ENCODE measurements at places on chromosomes 1 and 21.

DNA sequence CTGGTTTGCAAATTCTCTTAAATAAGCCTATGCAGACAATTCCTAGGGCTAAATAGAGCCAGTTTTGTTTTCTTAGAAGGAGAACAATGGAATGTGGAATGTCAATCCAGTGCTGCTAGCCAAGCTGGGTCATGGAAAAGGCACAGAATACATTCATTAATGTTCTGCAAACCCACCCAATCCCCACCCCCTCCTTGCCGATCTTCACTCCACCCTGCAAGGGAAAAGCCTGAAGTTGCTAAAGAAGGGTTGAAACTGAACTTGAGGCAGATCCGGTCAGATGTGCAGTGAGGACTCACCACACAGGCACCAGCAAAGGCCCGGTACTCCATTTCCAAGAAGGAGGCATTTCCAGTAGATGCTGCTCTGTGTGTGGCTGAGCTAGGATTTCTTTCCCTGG lies 179.6 kb downstream of the PLPP3 start:
- no peak for DNase-seq

GRCh38 chr1:196056966-196057365 lies 551.3 kb downstream of the KCNT2 start:
- peak; percentile 49 for DNase-seq

GRCh38 chr1:35488336-35488735 lies 68.9 kb downstream of the KIAA0319L start:
- no peak for DNase-seq

- DNase-seq, result no peak
These were observed 75.8 kb downstream of the CTH start for GRCh38 chr1:70486676-70487458.

DNA sequence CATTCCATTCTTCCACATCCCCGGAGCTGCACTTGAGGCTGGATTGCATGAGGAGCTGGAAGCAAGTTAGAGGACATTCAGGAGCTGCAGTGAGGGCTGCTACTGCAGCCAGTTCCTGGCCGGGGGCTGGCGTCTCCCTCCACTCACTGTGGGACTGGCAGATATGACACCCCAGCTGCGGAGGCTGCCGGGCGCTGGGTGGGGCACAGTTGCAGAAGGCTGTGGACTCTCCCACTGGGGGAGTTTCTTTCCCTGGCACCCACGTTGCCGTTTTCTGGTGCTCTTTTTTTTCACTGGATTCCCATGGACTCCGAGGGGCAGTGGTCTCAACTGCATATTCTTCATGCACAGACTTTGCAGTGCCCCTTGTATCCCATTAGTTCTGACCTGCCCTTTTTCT lies 351.1 kb upstream of the AJAP1 start:
- no peak for DNase-seq

DNA sequence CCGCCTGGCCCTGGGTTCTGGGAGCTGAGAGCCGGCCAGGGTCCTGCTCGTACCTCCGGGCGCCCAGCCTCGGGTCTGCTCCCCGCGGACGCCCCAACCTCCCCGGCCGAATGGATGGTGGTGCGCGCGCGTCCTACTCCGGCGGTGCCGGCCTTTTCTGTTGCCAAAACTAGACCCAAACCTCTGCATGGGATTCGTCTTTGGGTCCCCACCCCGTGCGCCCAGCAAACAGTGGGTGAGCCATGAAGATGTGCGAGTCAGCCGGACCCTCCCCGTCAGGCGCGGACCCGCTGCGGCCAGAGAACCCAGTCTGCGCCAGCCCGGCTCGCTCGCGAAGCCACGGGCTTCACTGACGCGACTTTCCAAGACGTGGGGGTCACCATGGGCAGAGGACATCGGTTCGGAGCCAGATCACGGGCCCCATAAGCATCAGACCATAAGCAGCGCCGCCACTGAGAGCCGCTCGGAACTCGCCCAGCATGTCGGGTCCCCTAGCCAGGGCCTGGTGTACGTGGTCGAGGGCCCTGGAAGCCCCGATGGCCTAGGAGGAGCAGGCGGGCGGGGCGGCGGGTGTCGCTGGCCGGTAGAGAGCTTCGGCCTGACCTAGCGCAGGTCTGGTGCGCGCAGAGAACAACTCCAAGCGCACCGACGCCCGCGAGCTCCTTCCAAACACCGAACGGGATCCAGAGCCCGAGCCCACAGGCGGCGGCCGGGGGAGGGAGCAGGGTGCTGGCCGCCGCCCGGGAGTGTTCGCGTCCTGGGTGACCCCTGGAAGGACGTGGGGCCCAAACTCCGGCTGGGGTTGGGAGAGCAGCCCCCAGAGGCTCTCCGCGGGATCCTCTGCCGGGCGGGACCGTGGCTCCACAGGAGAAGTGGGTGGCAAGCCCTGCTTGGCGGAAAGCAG lies 1.0 kb upstream of the TP73 start:
- peak; percentile 82 for DNase-seq

GRCh38 chr1:28371010-28371377 lies 1.5 kb downstream of the PHACTR4 start:
- DNase-seq, result no peak

GRCh38 chr1:157437296-157437695 lies 115.0 kb downstream of the FCRL5 start:
- no peak for DNase-seq

DNA sequence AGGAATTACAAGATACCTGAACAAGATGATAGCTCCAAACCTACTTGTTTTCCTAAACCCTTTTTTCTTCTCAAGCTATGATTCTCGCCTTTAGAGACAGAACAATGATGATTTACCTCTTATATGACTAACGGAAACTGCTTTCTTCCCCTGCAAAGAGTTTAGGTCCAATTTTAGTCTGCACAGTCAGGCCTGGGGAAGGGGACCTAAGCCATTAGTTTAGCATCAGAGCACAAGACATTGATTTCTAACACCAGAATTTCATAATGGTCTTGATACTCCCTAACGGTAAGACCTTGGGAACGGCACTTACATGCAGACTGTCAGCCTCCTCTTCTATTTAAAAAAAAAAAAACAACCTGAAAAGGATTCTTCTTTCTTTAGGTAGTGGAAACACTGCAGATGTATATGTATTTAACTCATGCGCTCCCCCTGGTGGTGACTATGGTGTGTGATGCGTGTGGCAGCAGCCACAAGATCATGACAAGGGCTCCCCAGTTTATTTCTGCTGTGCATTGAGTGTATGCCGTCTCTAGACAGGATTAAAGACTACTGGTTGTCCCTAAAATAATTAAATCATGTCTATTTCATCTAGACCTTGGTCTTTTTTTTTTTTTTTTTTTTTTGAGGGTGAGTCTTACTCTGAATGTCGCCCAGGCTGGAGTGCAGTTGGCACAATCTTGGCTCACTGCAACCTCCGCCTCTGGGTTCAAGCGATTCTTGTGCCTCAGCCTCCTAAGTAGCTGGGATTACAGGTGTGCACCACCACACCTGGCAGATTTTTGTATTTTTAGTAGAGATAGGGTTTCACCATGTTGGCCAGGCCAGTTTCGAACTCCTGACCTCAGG lies 37.3 kb upstream of the TMEM222 start:
- peak; percentile 90 for DNase-seq

DNA sequence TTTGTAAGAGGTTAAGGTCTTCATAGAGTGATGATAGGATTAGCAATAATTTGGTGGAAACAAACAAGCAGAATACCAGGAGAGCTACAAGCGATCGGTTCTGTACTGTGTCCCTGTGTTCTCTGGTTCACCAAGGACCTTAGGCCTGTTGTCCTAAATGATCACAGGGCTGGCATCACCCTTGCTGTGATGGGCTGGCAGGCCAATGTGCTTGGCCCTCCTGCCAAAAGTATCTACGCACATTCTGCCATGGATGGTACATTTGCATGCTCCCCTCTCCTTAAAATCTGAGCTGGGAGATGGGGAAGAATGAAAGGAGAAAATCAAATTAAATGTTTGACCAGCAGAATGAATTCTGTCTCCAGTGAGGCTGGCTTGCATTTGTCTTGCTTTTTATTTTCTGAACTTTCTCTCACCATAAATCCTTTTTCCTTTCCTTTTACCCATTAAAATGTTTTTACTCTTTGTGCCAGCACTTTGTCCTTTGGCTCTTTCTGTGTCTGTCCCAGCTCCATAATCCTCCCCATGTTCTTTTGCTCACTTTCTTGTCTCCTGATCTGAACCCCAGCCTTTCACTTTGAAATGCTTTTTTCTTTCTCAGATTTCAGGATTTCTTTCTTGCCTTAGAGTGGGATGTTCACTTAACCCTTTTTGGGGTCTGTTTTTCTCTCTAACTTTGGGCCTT lies 51.7 kb downstream of the PBX1 start:
- no peak for DNase-seq

DNA sequence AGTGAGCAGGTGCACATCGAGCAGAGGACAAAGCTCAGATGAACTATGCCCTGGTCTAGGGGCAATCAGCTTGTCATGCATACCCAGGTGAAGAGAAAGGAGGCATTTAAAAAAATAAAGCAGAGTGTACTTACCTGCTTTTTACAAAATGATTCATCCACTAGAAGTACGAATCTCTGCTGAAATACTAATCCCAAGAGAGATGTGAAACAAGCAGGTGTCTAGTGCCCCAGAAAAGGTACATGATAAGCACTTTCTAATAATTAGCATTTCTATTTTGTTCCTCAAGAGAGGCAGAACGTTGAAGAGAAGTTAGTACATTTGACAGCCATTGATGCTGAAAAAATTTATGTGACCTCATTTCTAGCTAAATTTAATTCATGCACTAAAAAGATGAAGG lies 31.1 kb downstream of the CHODL start:
- DNase-seq, result no peak

DNA sequence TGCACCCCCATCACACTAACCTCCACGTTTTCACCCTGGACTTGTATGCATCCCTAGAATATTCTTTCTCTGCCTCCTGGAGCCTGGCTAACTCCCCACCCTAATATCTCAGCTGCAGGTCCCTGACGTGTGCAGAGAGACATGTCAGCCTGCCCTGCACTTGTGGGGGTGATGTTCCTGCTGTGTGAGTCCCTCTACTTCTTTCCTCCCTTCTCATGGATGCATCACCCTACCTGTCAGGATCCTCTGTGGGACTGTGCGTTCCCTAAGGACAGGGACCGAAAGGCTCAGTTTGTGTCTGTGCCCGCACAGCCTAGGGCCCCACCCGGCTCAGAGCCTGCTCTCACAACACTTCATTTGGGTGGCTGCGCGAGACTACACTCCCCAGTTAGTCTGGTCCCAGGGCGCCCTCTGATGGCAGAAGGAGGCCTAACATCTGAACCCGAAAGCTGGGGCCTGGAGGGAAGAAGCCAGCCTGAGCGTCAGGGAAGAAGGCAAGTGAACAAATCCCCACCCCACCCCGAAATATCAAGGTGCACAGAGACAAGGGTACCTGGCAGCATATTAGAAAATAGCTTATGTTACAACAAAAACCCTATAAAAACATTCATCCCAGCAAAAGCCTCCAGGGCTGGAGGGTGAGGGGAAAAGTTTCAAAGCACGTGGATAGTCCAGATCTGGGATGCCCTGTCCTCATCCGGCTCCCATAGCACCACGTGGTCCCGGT lies 3.7 kb downstream of the CD52 start:
- DNase-seq, result peak; percentile 64

DNA sequence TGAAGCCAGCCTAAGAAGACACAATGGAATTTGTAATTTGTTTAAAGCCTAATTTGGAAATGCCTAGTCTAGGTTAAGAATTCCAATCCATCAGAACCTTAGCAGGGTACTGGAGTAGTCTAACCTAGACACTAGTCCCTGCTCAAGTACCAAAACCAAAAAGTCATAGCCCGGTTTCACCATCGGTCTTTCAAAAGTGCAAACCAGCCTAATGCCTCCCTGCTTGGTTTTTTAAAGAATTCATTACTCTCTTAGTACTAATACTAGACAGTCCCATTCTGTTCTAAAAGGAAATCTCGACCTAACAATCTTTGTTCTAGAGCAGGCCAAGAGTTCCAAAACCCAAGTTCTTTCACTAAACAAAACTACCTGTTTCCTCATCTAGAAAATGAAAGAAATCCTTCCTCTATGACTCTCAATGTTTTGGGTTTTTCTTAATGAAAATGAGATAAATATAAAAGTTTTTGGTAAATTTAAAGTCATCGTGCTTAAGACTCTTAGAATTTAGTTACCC lies 2.6 kb downstream of the PUM1 start:
- no peak for DNase-seq

DNA sequence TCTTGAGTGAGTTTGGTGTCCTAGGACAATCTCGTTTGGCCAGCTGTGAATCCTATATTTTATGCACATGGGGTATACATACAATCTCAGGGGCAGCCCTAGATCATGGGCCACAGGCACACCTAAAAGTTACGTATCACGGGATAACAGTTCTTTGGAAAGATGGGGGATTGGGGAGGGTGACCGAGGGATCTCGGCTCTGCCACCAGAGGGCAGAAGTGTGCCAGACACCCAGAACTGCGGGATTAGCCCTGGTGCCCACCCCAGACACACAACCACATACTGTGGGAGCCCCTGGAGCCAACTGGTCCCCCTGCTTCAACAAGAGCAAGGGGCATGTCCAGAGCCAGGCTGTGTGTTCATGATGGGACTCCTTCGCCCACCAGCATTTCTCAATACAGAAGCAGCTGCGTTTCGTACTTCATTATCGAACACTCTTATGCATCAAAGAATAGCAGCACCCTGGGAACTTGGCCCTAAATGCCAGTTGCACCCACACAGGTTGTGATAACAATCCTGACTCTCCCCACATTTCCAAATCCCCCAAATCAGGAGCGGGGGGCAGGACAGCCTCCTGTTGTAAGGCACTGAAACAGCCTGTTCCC lies 37.4 kb downstream of the TMCO4 start:
- no peak for DNase-seq

DNA sequence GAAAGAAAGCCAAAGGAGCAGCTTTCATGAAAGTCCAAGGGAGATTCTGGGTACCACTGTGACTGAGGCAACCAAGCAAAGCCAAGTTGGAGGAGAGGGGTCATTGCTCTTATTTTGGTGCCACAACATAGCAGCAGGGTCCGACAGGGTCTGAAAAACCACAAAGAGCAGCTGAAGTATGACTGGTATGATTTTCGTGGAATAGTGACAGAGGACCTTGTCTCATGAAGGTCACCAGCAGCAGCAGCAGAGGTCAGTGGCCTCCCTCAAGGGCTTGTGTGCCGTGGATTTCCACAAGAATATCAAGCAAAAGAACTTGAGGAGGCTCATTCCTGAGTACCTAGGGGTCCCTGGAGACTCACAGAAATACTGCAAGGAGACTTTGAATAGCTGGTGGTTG lies 160.9 kb upstream of the SYT6 start:
- no peak for DNase-seq

GRCh38 chr1:82065916-82066315 lies 265.2 kb downstream of the ADGRL2 start:
- no peak for DNase-seq

- DNase-seq, result no peak
These were observed 9.4 kb upstream of the SAMD11 start for GRCh38 chr1:914131-914890.

GRCh38 chr1:159066108-159066507 lies 10.5 kb downstream of the AIM2 start:
- no peak for DNase-seq

GRCh38 chr1:225881081-225881958 lies 860 bp downstream of the TMEM63A start:
- DNase-seq, result no peak

- peak; percentile 96 for DNase-seq
These were observed 54.7 kb downstream of the MEF2D start for GRCh38 chr1:156445789-156446263.

DNA sequence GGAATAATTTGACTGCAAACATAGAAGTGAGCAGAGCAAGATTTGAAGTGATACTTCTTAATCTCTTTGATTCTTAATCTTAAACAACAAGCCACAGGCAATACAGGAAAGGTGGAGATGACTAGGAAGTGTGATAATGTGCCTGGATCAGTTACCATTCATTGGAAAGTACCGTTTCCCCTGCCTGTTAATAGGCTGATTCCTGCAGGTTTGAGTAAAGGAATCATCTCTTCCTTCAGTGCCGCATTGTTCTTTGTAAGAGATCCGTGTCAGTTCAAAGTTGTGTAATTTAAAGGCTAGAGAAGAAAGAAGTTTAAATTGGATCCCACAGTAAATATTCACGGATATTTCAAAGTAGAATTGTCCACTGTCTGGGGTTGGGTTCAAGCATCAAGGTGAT lies 43.5 kb upstream of the BCL10 start:
- no peak for DNase-seq

Data from H1 (cell line).